AG09319 (cell line): ENCODE measurements at places on chromosomes 13 and 19.
A peak's percentile ranks its signal among the peaks of the same experiment; 100 is the strongest.

GRCh38 chr19:6103217-6103644, 7.1 kb downstream of the RFX2 start:
- DNase-seq = peak; percentile 90

GRCh38 chr19:13428352-13428751, 77.9 kb downstream of the CACNA1A start:
- no peak for DNase-seq

DNA sequence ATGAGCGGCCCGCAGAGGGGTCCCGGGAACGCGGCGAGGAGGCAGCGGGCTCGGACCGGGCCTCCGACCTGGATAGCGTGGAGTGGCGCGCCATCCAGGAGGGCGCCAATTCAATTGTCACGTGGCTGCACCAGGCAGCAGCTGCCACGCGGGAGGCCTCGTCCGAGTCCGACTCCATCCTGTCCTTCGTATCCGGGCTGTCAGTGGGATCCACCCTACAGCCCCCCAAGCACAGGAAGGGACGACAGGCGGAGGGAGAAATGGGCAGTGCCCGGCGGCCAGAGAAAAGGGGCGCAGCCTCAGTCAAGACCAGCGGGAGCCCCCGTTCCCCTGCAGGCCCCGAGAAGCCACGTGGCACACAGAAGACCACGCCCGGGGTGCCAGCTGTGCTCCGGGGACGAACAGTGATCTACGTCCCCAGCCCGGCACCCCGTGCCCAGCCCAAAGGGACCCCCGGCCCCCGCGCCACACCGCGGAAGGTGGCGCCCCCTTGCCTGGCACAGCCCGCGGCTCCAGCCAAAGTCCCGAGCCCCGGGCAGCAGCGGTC, 10.7 kb downstream of the C19orf25 start:
- DNase-seq = no peak

DNA sequence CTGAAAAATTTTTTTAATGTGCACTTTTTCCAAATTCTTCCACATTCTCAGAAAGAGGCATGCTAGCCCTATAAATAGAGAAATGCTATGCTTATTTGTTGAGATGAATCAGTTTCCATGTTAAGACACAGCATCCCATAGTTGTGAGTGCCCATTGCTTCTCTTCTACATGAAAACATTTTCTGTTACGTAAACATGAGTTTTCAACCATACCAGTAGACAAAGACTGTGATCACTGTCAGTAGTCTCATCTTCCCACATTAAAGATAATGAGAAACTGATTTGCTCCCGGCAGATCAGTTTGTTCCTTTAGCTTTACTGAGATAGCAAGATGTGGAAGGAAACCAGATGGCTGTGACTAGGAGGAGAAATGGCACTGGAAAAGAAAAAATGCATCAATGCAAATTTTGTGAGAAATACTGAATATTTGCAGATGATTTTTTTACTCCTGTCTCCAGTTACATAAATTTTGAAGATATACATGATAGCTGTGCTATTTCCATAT, 45.8 kb upstream of the UFM1 start:
- no peak for DNase-seq
